ENCODE measurements at places on chromosomes 7 and 10.

- DNase-seq = no peak
Observed at GRCh38 chr7:157129200-157129599, 9.5 kb upstream of the UBE3C start.

GRCh38 chr10:104734433-104734832 lies 93.3 kb downstream of the SORCS3 start:
- DNase-seq = no peak

- no peak for DNase-seq
Observed at GRCh38 chr7:37108615-37109014, 340.0 kb downstream of the ELMO1 start.

DNA sequence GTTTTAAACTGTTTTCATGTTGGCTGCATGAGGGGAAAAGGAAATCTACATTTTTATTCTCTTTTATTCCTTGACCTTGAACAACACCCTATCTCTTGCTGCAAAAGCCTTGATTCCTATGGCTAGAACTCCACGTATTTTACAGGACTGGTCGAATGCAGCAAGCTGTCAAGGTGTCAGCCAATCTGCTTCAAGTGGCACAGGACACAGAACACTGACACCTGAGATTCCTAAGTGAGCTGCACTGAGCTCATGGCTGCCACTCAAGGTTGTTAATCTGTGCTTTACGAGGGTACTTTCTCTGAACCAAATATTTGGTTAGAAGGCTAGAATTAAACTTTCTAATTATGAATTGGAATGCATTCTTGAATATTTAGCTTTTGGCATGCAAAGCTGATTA lies 349.7 kb upstream of the COBL start:
- no peak for DNase-seq

- DNase-seq = no peak
Observed at GRCh38 chr7:38932509-38933168, 23.6 kb upstream of the VPS41 start.

GRCh38 chr7:133020496-133020895 lies 61.4 kb downstream of the CHCHD3 start:
- DNase-seq = no peak

DNA sequence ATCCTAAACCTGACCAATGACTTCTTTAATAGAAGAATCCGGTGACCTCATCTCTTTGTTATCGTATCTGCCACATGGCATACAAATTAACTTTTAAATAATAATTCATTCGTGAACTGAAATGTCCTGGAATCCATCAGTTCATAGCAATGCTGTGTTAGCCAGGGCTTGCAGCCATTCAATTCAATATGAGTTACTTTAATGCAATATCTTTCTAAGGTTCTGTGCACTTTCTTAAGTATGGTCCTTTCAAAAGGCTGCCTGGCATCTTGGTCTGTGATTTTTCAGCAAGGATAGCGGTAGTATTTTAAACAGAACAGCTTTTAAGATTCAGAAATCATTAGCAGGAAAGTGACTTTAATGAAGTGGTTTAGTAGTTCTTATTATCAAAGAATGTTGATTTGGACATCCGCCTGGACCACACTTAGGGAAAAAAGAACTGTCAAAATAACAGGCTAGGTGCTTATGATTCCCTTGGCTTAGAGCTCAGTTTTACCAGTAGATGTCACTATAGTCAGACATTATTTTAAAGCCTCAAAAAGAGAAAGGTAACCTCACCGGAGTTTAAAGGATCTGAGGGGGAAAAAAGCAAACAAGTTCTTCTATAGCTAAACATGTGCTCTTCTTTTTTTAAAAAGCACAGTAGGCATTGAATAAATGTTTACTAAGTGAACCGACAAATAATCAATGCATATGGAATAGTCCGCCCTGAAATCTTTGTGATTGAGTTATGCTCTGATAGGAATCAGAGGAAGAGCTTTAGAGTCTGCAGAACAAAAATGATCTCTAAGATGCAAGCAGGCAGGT lies 22.7 kb downstream of the SLC35G1 start:
- no peak for DNase-seq

DNA sequence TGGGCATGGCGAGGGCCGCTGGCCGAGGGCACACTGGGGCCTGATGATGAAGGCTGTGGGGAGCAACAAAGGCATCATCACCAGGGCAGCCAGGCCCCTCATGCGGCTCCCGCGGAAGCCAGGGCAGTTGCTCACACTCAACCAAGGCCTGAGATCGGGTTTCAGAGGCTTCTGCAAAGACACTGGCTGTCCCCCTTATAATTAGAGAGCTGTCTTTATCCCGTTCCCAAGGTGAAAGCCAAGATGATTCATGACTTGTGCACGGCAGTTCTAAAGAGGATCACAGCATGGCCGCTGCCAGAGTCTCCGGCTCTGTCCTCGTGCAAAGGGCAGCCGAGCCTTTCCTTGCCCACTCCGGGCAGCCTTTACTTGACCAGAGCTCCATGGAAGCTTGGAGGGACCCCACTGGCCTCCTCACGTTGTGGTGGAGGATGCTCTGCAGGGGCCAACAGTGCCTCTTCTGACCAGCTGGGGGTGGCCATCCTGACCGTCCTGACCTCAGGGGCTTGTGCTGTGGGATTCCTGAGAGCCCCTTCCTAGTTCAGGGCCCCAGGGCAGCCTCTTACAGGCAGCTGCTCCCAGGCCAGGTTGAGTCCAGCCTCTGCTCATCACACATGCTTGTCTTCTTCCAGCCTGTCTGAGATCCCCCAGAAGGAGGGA lies 82.3 kb downstream of the PRKAG2 start:
- no peak for DNase-seq

GRCh38 chr10:49458869-49459268 lies 63.0 kb upstream of the DRGX start:
- no peak for DNase-seq

DNA sequence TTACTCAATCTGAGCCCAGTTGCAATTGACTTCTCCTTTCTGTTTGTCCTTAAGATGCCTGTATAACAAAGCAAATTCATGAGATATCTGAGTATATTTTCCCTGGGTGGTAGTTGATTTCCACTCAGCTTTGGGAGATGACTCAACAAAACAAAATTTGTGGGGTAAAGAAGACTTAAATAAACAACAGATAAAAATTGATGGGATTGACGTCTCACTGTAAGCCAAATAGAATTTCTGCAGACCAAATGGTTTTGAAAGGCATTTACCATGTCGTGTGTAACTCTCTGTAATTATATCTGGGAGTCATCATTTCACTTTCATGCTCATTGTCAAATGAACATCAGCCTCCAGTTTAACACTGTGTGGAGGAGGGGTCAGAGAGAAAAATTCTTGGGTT lies 255.4 kb upstream of the MYO3A start:
- no peak for DNase-seq

DNA sequence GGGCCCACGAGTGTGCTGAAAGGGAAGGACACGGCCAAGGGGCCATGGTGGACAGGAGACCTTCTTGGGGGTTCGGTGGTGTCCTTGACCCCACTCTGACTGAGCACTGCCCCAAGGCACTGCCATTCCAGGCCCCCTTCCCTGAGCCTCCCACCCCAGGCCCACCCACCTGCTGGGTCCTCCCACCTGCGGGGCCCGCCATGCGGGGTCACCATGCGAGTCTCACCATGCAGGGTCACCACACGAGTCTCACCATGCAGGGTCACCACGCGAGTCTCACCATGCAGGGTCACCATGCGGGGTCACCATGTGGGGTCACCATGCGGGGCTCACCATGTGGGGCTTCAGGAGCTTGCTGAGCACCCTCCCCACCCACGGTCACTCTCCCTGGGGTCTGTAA lies 76.3 kb downstream of the LHPP start:
- no peak for DNase-seq

- DNase-seq = no peak
Observed at GRCh38 chr10:30413996-30414576, 19.9 kb upstream of the MAP3K8 start.

DNA sequence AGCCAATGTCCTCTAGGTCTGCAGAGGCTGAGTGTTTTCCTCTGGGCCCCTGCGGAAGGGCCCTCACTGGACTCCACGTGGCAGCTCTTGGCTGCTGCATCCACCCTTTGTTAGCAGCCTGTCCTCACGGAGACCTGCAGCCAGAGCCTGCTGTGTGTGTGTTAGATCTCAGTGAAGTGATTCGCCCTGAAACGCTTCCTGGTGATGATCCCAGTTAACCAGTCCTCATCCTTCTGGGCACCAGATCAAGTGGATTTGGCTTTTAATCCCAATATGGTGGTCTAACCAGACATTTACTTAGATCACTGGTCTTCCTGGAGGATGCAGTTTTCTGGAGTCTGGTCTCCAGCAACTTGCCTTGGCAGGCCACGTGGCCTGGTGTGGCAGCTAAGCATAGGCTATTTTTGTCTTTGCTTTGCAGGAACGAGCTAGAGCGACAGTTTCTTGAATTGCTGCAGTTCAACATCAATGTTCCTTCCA lies 39.5 kb upstream of the GJD4 start:
- DNase-seq = no peak

DNA sequence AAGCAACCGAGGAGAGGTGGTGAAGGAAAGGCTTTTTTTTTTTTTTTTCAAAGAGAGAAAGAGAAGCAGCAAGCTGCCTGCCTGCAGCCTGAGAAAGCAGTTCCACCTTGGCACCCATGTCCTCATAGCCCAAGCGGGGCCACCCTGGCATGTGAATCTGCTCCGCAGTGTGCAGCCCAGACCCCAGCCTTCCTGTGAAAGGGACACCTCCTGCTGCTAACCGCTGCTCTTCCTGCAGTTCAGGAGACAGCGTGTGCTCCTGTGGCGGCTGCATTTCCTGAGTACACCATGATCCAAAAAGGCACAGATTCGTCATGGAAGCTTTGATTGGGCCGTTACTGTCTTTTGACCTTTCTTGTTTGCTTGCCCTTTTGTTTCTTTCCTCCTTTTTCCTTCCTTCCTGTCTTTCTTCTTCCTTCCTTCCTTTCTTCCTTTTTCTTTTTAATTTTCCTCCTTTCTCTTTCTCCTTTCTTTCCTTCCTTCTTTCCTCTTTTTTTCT lies 38.1 kb downstream of the IKZF1 start:
- peak; percentile 29 for DNase-seq

DNA sequence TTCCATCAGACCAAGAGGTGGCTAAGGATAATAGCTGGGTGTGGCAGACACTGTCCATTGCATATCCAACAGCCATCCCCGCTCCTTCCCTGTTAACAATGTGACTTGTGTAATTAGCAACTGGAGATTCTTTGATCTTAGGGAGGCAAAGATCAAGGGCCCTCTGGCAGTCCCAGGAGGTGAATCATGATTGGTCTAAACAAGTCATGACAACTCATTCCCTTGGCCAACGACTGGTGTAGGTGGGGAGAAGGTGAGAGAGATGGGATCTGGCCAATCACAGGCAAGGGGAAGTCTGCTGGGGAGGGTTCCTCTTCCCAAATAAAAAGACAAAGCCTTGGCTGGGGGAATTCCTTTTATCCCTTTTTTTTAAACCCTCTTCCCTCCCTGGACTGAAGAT lies 46.2 kb upstream of the COMTD1 start:
- DNase-seq = no peak

DNA sequence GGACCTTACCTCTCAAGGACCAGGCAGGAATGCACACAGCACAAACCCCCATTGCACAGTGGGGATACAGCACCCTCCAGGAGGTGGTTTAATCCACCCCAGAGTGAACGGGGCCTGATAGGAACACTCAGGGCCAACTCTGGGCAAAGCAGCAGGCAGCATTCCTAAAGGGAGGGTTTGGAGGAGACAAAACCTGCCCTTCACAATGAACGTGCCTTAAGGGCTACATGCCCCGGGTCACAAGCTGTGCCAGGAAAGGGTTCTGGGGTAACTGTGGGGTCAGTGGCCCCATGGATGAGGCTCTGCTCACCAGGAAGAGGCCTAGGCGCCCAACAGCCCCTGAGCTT lies 1.1 kb downstream of the GPRIN2 start:
- peak; percentile 1 for DNase-seq

DNA sequence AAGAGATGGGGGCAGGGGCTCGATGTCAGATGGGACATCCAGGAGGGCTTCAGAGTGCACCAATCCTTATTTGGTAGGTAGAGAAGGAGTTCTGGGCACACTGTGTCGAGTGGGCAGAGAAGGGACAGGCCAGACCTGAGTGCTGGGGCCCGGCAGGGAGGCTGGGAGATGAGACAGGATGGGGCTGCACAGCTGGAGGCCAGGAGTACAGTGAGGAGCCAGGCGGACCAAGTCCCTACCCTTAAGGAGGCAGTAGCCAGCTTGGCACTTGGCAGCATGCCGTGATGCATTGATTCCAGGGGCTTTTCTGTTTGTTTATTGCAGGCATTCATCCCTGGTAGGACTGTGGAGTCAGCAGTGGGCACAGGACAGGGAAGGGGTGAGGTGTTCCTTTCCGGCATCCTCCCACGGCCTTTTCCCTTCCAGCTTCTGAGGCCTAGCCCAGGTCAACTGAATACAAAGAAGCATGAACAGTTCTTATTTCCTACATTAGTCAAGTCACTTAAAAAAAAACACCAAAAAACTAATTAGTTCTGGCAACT lies 168.8 kb upstream of the CDCA7L start:
- no peak for DNase-seq

- no peak for DNase-seq
Observed at GRCh38 chr7:36038063-36038721, 114.9 kb upstream of the EEPD1 start.

DNA sequence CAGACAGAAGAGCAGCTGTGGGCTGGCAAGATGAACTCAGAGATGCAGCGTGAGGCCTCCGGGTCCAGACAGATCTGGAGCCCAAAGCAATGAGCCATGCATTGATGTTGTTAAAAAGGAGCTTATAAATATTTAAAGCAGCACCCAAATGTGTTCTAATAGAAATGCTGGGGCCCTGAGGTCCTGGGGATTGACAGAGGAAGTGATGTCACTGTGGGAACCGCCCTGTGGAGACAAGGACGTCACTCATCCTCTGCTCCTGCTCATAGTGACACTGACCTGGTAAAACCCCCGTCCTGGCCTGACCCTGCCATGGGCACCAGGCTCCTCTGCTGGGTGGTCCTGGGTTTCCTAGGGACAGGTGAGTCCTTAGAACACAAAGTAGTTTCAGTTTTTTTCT lies 197.0 kb upstream of the PRSS58 start:
- no peak for DNase-seq

GRCh38 chr10:19920075-19920726 lies 104.0 kb downstream of the PLXDC2 start:
- no peak for DNase-seq

DNA sequence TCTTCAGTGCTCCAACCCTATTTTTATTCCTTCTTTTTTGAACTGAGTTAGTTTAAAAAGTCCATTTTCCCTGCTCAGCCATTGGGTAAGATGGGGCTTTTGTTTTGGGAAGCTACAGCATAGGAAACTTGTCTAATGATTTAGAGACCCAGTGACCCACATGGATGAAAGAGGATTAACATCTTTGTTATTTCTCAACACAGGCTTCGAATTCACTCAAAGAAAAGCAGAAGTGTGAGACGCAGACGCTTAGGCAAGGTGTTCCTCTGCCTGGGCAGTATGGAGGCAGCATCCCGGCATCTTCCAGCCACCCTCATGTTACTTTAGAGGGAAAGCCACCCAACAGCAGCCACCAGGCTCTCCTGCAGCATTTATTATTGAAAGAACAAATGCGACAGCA lies 152.0 kb downstream of the HDAC9 start:
- DNase-seq = no peak

- DNase-seq = no peak
Observed at GRCh38 chr10:105354010-105354409, 712.9 kb downstream of the SORCS3 start.

- no peak for DNase-seq
Observed at GRCh38 chr7:45972629-45973312, 51.7 kb upstream of the IGFBP3 start.

Measured in stimulated activated CD4-positive, alpha-beta T cell treated with anti-CD3 and anti-CD28 coated beads, Interleukin-15, amount 100 ng/mL, for 1 hour (primary cell).